Activated T-helper 2 cell treated with anti-CD3 and anti-CD28 coated beads, Interferon-gamma antibody, Interleukin-2, Interleukin-4, amounts not matched to agents 10 μg/mL and 5 μg/mL and 100 μg/mL, durations not matched to agents 14 hours and 24 hours and 36 hours (primary cell): ENCODE measurements at places on chromosomes 1 and 21. TPM values are rescaled to one million over a fixed set of nuclear protein-coding genes. Genes with fewer than 3 reads are reported as not detected.

The ICOSLG gene
- 5.4 and 6.0 TPM in 2 replicates for total RNA-seq

The ZSWIM5 gene
- 0.14 and 0.21 TPM in 2 replicates for total RNA-seq

The CRNN gene
- not detected in 2 replicates for total RNA-seq

The MYBPHL gene
- not detected in 2 replicates for total RNA-seq

The NBPF10 gene
- 4.2 and 4.9 TPM in 2 replicates for total RNA-seq

DNA sequence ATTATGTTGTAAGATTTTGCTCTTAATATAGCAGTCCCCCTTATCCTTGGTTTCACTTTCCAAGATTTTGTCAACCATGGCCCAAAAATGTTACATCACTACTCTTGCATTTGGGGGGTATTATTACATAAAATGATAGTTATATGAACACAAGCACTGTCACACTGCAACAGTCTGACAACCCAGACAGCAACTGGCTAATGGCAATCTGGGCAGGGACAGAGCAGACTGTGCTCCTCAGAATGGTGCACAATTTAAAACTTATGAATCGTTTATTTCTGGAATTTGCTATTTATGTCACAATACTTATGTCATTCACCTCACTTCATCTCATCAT is 2.1 kb upstream of the IVNS1ABP start:
- DNase-seq, result no peak

DNA sequence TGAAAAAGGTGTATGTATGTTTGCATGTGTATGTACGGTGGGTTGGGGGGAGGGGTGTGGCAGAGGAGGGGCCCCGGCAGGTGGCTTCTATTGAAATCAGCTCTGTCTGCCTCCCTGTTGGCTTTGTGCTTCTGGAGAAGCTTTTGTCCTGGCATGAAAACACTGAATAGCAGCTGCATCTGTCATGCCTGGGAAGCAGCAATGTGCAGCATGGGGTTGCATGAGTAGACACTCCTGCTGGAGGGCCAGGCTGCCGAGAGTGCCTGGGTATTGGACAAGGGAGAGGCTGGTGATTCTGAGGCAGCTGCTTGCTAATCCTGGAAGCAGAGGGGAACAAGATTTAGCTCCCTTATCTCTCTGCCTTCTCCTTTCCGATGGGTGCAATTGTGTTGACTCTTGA is 20.5 kb downstream of the MAPKAPK2 start:
- DNase-seq, result no peak

DNA sequence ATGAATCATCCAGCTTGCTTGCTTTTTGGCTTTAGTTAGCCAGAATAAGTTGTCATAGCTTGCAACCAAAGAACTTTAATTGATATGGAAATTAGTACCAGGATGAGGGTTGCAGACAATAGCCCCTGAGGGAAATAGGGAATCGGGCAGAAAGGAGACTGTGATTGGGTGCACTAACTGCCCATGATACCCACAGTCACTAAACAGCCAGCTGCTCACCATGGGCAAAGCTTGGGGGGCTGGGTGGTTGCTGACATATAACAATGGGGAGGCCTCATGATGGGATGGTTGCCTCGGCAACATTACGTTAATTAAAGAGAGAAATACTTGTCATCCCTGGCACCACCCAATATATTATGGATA is 17.8 kb upstream of the PLA2G2E start:
- DNase-seq, result no peak

DNA sequence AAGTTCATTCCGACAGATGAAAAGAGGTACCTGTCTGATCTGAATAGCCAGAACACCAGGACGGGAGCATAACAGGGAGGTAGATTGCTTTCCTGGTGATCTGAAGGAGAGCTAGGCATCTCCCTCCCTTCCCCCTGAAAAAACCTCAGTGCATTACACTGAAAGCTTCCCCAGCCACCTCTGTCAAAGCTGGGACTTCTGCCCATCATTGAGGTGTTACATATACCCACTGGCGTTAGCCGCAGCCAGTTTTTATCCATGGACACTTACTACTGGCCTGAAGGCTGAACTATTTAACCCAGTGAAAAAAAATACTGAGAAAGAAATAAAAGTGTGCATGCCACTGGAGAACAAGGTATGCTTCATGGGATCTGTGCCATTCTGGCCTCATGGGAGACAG is 568.3 kb upstream of the ADAMTS5 start:
- DNase-seq, result no peak

GRCh38 chr1:29685387-29685786 is 449.1 kb downstream of the PTPRU start:
- no peak for DNase-seq

DNA sequence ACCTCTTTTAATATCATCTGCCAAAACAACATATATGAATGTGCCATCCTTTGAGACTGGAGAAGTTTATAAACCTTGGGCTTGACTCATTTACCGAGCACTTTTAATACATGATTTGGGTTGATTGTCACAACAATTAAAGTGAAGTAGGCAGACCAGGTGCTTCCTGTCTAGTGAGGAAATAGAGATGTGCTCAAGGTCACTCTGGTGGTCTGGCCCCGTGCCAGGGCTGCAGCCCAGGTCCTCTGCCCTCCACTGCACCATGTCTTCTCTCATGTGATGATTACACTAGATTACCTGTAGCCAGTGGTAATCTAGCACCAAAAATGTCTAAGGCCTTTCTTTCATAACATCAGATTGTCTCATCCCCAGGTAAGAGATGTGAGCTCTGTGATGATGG is 61.8 kb upstream of the LAMC2 start:
- DNase-seq, result no peak

DNA sequence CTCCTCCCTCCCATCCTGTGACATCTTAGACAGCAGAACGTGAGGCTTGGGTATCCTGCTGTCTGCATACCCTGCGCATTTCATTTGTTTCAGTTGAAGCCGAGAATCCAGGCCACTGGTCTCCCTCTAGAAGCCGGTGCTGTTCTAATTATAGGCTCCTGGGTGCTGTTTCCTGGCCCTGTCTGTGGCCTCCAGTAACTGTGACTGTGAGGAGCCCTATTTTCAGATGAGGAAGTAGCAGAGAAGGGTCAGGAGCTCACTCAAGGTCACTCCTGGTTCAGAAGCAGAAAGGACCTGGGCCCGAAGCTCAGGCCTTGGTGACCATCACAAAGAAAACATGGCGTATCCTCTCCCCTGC is 24.0 kb downstream of the COQ8A start:
- no peak for DNase-seq
